Fibroblast of mammary gland (primary cell): ENCODE measurements at places on chromosomes 5 and 9.

DNA sequence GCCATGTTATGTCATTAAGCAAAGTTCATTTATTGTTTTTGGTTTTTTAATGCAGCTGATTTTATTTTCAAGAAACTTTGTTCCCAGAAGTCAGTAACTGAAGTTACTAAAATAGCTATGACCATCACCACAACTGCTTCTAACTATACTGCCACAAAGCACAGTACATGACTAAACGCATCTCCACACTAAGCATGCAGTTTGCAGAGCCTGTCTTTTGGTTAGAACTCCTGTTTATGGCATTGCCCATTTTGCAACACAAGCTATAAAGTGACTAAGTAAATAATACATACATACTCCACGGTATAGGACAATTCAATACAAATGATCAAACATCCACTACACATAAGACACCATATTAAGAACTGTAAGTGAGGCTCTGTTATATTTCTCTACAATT lies 109.7 kb downstream of the MLLT3 start:
- DNase-seq, result no peak

GRCh38 chr9:114669961-114670360 lies 12.0 kb downstream of the TEX48 start:
- DNase-seq, result no peak

DNA sequence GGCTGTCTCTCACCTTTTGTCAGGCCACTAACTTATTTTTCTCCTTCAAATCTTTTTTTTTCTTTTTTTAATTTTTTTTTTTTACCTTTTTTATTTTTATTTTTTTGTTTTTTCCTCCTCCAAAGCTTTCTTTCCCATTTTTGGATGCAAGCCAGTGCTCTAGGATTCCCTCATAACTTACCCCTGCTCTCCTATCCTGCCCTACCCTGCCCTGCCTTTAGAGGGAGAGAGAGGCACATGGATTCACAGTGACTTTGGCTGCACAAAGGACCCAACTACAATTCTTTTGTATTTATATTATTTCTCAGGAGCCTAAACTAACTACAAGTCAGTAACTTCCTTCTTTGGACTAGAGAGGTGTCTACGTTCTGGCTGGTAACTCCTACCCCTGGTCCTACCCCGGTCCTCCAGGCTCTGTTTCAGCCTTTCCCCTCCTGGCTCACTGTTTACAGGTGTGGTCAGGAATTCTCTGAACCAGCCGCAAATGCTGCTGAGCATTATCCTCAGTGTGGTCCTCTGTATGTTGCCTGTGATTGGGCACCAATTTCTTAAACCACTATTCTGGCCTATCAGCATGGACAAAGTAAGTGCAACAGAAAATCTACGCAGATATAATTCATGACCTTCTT lies 8.4 kb upstream of the RUSC2 start:
- DNase-seq, result peak; percentile 78

GRCh38 chr5:74289691-74290090 lies 350.8 kb downstream of the ENC1 start:
- DNase-seq, result no peak

DNA sequence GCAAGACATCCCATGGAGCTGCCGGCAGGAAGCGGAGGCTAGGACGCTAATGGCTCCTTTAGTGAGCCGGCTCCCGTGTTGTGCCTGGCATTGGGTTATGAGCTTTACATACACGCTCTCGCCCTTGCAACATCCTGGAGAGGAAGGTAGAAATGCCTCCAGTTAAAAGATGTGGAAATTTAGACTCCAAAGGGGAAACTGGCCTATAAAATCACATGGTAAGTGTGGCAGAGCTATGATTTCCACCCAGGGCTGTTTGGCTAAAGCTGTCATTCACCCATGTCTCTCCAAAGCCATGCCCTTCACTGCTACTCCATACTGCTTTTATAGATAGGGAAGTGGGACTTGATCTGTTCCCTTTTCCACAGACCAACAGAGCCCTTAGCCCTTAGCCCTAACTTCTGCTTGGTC lies 5.2 kb downstream of the GM2A start:
- DNase-seq, result no peak

DNA sequence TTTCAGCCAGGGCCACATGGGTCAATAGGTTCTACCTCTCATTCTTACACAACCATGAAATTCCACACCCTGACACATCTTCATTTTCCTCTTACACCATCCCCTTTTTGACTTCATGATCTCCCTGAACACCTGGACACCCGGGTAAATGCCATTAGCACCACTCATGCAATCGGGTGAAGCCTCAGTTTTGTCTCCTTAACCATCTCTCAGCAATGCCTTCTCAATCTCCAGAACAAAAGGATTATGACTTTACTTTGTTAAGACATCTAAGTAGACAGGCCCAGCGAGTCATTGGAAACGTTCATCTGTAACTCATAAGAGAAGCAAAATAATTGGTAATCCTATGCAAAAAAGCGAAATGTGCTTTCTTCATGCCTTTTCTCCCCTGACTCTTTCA lies 49.9 kb downstream of the ADAMTS12 start:
- DNase-seq, result no peak

- no peak for DNase-seq
These were observed 292.0 kb upstream of the DMRT1 start for GRCh38 chr9:549455-549997.
